ENCODE measurements at places on chromosomes 1 and 21.
A peak's percentile ranks its signal among the peaks of the same experiment; 100 is the strongest.

DNA sequence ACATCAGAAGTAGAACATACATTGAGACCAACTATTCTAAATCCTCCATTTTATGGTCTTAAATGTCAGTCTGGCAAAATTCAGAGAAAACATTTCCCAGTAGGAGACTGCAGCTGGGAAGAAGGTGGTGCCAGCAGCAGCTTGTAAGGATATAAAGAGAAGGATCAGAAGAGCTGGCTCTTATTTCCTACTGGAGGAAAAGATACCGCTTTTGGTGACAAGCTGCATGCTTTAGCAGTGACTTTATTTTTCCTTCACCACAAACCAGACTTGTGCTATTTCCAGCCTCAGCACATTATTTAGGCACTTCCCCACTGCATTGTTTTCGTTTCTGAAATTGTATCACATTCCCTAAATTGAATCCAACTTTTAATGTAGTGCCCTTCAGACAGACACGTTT is 28.4 kb downstream of the RNF11 start:
- no peak for DNase-seq

DNA sequence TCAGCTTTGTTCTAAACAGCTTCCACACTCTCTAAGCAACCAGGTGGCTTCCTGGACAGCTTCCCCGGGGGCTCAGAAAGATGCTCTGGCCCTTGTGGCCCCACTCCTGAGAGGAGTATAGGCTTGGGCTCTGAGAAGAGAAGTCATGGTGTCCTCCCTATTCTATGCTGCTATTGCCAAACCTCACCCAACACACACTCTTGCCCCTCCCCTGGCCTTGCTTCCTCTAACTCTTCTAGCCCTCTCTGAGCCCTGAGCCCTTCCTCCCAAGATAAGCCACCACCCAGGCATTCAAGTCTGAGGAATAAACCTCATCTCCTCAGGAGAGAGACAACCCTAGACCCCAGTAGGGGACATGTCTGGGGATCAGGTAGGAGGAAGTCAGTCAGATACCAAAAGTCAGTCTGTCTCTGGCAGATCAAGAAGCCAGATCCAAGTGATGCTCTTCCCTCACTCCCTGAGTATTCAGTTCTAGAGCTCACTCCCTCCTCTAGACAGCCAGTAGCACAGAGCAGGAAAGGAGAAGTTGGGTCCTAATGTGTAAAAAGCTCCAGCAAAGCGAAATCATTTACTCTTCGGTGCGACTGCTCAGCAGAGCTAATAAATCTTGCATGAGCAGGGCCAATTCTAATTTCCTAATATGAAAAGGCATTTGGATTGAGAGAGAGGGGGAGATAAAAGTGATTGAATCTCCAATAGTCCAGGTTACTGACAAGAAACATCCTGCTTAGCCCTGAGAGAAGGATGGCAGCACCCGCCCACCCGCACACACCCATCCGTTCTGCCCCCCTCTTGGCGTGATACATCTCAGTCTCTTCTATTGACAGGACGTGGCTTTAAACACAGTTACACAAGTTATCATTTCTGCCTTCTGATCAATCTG is 50.5 kb downstream of the DMAP1 start:
- no peak for DNase-seq

DNA sequence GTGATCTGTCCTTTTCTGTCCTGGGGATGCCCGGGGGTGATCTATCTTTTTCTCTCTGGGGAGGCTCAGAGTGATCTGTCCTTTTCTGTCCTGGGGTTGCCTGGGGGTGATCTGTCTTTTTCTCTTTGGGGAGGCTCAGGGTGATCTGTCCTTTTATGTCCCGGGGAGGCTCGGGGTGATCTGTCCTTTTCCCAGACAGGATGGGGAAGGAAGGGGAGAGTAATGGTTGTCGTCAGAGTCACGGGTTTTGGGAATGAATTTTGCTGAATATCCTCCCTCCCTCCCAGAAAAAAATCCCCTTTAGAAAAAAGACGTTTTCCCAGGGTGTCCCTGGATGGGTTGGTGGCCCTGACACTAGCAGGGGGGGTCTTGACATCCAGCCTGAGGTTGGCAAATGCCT is 91.5 kb downstream of the ARHGEF10L start:
- no peak for DNase-seq

- peak; percentile 73 for DNase-seq
These were observed 6.6 kb upstream of the RNU1-2 start for GRCh38 chr1:16888860-16889816.

GRCh38 chr1:67626090-67626860 is 58.7 kb upstream of the GADD45A start:
- DNase-seq = no peak

DNA sequence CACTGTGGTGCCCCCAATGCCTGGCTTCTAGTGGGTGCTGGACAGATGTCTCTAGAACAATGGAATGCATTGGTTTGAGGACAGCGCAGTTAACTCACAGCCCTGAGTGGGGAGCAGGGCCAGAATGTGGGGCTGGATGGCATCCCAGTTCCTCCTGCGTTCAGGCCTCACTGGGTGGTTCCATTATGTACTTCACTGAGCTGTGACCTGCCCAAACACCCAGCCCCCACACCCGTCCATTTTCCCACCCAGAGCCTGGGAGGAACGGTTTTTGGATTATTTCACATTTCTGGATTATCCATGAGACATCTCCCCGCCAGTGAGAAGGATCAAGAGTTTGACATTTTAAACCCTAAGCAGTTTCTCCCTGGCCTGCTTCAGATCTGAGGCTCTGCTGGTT is 55.3 kb upstream of the WASF2 start:
- no peak for DNase-seq

GRCh38 chr1:14929547-14930246 is 223.8 kb upstream of the TMEM51 start:
- DNase-seq = no peak

- no peak for DNase-seq
These were observed 64.0 kb upstream of the GUCA2B start for GRCh38 chr1:42089246-42089645.

DNA sequence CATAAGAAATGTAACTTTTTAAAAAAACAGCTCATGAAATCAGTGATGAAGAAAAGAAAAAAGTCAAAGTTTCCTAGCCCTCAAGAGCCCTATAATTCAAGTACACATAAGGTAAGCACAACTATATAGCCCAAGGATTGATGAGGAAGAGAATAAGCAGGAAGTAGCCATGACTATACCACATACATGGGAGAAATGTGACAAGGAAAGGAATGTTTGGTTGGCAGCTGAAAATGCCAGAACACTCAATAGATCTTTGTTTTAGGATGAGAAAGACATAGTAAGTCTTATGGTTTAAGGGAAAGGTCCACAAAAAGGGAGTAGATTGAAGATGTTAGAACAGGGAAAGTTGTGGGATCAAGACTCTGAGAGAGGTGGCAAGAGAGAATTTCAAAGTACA is 5.7 kb downstream of the DOCK7 start:
- no peak for DNase-seq

DNA sequence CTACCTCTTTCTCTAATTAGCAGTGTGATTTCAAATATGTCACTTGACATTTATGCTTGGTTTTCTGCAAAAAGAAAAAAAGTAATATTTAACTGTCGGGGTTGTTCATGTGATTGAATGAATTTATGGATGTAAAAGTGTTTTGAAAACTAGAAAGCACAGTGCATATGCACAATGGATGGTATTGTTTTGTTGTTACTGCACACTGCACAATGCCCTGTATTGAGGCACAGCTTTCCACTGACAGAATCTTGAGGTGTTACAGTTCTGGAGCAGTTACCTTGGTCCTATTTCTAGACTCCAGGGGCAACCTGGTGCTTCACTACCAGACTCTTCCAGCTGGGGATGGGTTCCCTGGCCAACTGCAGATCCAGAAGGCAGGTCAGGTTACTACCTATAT is 116.8 kb upstream of the L1TD1 start:
- DNase-seq = no peak

GRCh38 chr1:40973912-40974311 is 5.6 kb upstream of the CTPS1 start:
- DNase-seq = no peak

DNA sequence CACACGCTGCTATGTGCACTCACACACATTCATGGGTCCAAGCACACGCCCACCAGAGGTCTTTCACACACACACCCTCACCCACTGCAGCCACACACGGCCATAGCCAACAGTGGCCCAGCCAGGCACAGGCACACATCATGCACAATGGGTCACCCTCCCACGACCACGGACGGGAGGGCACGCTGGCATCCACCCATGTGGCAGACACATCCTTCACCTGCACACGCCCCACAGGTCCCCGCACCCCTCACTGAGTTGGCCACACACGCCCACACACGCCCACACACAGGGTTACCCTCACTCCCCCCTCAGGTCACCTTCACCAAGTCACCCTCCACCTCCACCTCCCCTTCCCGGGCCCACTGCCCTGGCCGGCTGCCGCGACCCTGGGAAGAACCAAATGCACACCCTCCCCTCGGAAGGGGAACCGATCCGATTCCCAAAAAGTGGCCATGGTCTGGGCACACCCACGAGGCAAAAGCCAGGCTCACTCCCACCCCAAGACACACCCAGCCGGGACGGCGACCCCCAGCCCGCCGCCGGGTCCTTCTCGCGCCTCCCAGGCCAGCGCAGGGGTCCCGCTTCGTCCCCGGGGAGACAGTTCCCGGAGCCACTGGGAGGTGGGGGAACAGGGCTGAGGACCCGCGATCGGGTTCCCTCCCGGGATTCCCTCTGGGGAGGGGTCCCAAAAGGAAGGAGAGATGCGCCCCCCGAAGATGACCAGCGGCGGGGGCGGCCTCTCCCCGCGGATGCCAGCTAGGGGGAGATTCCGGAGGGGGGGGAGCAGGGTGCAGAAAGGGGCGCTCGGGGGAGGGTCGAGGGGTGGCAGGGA is 860 bp downstream of the SDC3 start:
- no peak for DNase-seq

GRCh38 chr1:15974855-15975254 is 1.0 kb downstream of the ZBTB17 start:
- DNase-seq = no peak

DNA sequence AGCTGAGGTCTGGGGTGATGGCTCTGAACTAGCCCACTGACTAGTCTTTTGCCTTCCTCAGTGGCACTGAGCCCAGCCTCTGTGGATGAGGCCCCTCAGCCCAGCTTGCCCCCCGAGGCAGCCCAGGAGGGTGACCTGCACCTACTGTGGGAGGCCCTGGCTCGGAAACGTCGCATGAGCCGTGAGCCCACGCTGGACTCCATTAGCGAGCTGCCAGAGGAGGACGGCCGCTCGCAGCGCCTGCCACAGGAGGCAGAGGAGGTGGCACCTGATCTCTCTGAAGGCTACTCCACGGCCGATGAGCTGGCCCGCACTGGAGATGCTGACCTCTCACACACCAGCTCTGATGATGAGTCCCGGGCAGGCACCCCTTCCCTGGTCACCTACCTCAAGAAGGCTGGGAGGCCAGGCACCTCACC is 87.8 kb downstream of the TRIM11 start:
- DNase-seq = no peak

- DNase-seq = no peak
These were observed 86.8 kb upstream of the BCAR3 start for GRCh38 chr1:93768380-93768863.

- peak; percentile 6 for DNase-seq
These were observed 8.1 kb downstream of the LRRC53 start for GRCh38 chr1:74504125-74504932.

GRCh38 chr1:206588492-206588891 is 23.8 kb downstream of the EIF2D start:
- DNase-seq = no peak

- no peak for DNase-seq
These were observed 65.4 kb downstream of the MATN1 start for GRCh38 chr1:30658014-30658336.

DNA sequence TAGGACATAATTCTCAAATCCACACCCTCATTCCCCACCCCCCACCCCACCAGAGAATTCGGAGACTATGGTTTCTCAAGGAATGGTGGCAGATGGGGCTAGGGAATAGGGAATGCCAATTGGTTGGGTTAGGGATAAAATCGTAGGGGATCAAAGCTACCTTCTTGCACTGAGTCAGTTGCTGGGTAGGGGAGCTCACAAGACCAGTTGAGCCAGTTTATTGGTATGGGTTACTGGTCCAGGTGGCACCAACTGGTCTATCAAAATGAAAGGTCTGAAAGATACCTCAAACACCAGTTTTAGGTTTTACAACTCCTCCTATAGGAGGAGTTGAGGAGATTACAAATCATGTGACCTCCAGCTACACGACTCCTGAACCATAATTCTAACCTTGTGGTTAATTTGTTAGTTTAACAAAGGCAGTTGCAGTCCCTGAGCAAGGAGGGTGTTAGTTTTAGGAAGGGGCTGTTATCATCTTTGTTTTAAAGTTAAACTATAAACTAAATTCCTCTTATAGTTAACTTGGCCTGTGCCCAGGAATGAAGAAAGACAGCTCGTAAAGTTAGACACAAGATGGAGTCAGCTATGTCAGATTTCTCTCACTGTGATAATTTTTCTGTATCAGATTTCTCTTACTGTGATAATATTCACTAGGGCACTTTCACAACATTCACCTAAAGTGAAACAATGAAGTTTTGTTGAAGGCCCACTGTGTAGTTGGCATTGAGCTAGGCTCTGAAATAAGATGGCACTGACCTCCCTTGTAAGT is 2.5 kb downstream of the SHISAL2A start:
- DNase-seq = no peak

GRCh38 chr1:35947547-35947946 is 16.6 kb downstream of the AGO3 start:
- no peak for DNase-seq

DNA sequence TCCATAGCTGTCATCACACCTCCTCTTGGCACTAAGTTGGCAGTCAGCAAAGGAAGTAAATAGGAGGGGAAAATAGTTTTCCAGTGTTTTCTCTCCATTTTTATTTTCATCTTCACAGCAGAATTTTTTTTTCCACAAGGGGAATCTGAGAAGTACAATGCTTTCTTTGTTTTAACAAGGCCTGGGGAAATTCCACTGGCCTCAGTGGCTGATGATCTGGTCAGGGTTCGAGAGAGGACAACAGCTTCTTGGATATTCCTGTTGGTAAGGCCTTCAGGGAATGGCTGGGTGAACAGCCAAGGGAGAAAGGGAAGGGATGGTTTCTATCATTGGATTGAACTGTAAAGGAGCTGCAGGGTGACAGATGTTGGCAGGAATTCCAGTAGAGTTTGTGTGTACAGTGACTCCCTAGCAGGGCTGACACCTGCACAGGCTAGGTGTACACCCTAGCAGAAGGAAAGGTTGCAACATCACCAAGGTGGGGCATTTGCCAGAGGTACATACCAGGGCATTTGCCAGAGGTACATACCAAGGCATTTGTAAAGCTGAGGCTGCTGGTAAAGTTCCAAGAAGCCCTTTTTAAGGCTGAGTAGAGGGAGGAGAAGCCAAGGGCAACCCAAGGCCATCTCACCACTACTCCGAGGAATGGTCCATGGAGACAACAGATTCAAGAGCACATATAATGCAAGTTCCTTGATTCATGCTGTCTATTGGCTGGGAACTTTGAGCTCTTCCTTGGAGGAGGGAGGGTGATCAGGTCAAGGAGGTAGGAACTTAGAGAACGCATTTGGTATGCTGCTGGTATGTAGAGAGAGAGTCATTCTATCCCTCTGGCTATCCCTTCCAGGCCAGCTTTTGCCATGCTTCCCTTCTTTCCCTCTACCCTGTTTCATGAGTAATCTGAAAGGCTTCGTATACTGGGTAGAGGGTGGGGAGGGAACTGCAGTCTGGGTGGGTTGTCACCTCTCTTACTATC is 3.1 kb downstream of the GJA5 start:
- no peak for DNase-seq

GRCh38 chr1:164064501-164064900 is 494.5 kb upstream of the PBX1 start:
- no peak for DNase-seq

GRCh38 chr1:210244746-210245367 is 12.3 kb downstream of the SERTAD4 start:
- no peak for DNase-seq

- DNase-seq = no peak
These were observed 68.4 kb downstream of the TLR5 start for GRCh38 chr1:223074445-223075300.

GRCh38 chr1:87840767-87841166 is 512.1 kb downstream of the LMO4 start:
- DNase-seq = no peak
